ENCODE measurements at places on chromosomes 7 and 10.
A peak's percentile ranks its signal among the peaks of the same experiment; 100 is the strongest.

DNA sequence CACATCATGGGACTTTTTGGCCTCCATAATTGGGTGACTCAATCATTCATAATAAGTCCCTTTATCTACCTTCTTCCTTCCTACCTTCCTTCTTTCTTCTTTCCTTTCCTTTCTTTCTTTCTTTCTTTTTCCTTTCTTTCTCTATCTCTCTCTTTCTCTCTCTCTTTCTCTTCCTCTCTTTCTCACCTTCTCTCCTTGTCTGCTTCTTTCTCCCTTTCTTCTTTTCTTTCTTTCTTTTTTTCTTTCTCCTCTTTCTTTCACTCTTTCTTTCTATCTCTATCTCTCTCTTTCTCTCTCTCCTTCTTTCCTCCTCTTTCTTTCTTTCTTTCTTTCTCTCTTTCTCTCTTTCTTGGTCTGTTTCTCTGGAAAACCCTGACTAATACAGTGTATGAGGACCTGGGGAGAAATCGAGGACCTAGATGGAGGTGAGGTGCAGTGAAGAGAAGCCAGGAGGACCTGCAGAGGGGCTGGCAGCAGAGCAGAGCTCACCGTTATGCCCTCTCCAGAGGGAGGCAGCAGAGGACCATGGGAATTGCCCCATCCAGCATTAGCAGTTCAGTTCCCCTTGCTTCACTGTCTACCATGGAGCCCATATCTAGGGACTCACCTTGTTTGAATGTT, 52.7 kb upstream of the BTRC start:
- DNase-seq = no peak

DNA sequence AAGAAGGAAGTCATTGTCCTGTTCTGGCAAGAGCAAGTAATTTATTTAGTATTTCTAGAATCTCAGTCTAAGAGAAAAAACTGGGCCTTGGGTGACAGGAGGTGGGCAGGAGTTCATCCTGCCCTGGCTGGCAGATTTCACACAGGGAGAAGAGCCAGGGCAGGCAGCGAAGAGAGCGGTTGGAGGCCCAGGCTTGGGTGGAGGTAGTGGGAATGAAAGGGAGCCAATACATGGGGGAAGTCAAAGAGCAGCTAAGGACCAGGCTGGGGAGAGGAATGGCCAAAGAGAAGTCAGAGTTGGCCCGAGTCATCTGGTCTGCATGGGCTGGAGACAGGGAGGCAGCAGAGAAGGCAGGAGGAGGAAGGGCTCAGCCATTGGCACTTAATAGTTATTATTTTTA, 51.4 kb downstream of the HECW1 start:
- DNase-seq = no peak

GRCh38 chr10:48291190-48291589, 15.3 kb upstream of the MAPK8 start:
- DNase-seq = no peak

GRCh38 chr10:117546020-117546580, 3.6 kb downstream of the EMX2 start:
- DNase-seq = no peak

DNA sequence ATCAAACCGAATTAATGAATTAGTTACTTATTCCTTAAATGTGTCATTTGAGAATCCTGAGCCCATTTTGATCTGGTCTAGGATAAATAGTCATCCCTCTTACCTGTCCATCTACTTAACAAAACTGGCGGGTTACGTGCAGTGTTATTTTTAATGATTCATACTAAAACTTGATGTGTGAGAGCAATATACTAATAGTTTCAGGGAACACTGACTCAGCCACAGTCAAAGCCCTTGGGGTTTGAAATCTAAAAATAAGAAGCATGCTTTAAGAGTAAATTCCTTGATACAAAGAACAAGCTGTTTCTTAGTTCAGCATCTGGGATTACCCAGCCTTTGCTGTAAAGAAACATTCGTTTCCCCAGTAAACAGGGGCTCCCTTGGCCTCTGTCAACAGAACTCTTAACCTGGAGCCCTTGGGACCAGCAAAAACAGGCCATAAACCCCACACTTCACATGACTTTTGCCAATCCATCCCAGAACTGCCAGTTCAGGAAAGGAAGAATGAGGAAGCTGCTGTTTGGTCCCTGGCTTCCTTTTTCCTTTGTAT, 370.6 kb upstream of the IGFBP3 start:
- no peak for DNase-seq

GRCh38 chr10:132115732-132116131, 50.0 kb downstream of the JAKMIP3 start:
- no peak for DNase-seq

DNA sequence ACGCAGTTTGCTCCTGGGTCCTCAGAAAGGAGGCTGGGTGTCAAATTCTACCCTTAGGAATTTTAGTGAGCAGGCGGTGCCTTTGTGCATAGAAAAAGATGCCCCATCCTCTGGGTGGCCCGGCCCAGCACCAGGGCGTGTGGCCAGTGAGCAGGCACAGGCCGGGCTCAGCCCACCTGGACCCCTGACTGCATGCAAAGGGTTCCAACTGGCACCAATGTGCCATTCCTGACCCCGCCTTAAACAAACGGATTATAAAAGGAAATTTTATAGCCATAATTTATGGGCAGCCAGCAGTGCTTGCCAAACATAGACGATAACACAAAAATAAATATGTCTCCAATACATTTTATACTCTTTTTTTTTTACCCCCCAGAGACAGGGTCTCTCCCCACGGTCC, 40.1 kb upstream of the GNA12 start:
- no peak for DNase-seq

DNA sequence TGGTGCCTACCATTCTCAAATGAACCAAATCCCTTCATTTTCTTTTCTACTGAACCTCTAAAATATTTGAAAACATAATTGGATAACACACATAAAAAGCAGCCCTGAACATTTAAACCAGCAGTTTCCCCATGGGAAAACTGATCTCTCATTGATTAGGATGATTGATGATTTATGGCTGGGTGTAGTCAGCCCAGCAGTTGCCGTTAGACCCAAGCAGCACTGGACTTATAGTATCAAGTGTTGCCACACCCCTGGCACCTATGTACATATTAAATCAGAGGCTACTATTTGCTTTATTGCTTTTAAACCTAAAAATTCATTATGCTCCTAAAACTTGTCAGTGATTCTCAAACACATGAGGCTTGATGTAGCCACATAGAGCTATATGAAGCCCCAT, 20.2 kb upstream of the SLC25A13 start:
- DNase-seq = no peak

GRCh38 chr10:11841375-11841774, 18.2 kb downstream of the PROSER2 start:
- DNase-seq = no peak

- DNase-seq = no peak
Measured at GRCh38 chr10:121854809-121855445, 72.9 kb downstream of the ATE1 start.

GRCh38 chr7:152402384-152403250, 33.2 kb downstream of the KMT2C start:
- no peak for DNase-seq

DNA sequence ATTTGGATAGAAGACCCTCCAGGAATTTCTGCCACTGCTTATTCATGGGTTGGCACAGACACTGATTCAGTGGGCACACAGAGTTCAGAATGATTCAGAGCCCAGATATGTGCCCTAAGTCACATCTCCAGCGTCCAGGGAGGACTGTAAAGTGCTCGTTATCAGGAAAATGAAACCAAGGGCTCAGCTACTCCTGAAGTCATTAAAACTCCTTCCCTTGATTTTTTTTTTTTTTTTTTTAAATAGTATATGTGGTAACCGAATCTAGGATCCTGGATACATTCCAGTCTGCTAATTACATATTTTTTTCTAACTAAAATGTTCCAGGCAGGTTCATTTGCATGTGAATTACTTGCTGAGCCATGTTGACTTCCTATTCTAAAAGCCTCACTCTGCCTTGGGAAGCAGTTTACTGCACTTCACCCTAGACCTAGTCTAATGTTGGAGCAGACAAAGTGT, 34.7 kb downstream of the MET start:
- DNase-seq = no peak

DNA sequence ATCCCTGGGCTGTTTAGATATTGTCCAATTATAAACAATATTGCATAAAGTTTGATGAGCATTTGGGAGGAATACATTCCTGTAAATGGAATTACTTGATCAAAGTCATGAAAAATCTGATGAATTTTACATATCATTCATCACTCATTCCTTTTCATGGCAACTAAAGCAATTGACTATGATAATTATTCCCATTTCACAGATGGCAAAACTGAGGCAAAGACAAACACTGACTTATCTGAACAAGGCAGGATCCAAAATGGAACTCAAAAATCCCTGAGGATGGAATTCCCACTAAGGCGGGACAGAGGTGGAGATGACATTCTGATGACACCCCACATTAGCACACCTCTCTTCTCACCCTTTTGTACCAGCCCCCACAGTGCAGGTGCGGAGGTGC, 17.1 kb downstream of the SLIT1 start:
- no peak for DNase-seq

- DNase-seq = no peak
Measured at GRCh38 chr7:37694208-37695094, 10.9 kb downstream of the GPR141 start.

DNA sequence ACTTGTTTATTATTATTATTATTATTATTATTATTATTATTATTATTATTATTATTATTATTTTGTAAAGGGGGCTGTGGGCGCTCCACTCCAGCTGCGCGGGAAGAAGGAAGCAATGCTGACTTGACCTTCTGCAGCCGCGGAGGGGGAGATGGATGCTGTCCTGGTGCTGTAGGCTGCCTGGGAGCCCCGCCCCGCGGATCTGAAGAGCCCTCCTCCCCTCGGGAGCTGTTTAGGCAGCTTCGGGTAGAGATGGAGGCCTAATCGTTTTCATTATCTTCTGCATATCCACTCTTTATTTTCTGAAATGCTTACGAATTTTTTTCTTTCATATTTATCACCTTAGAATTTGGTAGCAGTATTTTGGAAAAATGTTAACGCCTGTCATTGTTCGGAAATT, 101.2 kb upstream of the KLF6 start:
- no peak for DNase-seq

- no peak for DNase-seq
Measured at GRCh38 chr7:19944363-19945120, 171.1 kb upstream of the TMEM196 start.

GRCh38 chr10:133391249-133391635, 2.7 kb upstream of the MTG1 start:
- DNase-seq = peak; percentile 49

DNA sequence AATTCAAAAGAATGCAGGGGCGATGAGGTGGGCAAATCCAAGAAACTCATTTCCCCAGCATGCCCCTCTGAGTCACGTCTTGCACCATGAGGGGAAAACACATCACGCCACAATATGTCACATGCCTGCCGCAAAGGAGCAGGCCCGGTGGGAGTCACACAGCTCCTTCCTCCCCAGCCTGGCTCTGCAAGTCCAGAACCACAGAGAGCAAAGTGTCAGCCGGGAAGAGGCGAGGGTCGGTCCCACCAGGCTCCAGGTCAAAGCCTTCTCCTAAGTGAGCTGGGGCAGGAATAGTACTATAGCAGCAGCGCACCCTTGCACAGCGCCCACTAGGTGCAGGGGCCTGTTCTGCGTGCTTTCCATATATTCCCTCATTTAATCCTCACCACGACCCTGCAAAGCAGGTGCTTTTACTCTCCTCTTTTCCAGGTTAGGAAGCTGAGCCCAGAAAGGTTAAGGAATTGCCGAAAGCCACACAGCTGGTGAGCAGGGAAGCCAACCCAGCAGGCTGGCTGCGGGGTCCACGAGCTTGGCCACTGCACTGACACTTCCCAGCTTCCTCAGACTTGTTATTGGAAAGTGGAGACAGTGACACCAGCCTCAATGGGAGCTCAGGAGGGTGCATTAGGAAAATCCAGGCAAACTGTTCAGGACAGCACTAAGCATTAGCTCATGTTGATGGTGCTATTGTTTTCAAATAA, 94.0 kb upstream of the ZMIZ1 start:
- peak; percentile 54 for DNase-seq

DNA sequence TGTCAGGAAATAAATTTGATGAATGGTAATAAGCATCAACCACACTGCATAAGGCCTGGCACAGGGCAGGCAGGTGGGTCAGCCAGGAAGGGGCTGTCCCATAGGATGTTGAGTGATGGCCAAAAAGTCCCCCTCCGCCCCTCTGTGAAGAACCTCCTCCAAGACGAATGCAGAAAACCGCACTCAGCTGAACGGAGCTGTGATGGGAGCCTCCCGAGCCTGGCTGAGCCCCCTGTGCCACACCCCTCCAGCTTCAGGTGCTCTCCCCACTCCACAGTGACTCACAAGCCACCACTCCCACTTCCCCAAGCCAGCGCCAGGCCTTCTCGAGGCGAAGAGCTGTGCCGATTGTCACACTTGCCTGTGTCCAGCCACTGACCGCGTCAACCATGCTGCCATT, 184.2 kb downstream of the MAD1L1 start:
- DNase-seq = no peak

- DNase-seq = no peak
Measured at GRCh38 chr10:75449382-75450074, 18.1 kb downstream of the LRMDA start.

DNA sequence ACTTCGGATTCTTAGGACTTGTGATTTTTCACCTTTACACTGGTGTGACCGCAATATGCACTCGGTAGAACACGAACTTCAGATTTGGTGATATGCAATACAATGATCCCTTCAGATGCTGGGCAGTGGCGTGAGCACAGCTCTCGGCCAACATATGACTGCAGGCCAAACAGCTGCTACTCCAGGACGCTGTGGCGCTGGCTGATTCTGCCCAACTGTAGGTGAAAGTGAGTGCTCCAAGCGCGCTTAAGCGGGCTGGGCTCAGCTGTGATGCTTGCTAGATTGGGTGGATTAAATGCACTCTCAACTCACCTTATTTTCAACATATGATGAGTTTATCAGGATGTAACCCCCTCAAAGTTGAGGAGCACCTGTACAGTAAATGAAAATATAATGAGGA, 137.6 kb upstream of the RET start:
- DNase-seq = no peak

GRCh38 chr7:129163875-129164544, 19.5 kb downstream of the TSPAN33 start:
- DNase-seq = no peak

DNA sequence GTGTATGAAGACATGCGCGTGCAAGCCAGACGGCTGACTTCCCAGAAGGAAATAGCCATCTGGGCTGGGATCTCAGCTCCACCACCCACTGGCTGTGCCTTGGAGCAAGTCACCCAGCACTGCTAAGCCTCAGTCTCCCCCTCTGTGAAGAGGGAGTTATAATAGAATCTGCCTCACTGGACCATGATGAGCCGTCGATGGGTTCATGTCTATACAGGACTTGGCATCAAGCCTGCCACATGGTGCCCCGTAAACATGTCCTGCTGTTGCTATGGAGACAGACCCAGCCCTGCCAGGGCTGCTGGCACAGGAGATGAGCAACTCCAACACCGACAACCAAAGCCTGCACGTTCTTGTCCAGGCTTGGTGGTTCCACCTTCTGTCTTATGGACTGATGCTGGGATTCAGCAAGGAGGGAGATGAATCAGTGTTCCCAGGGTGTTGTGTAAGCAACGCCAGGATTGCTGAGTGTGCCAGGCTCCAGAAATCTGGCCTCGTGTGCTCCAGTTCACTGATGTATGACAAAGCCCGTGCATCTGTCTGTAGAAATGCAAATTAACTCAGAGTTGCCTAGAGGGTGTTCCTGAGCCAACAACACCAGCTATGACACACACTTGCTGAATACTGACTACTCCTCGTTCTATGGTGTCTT, 5.6 kb downstream of the GPR15LG start:
- DNase-seq = no peak
